H9 (cell line): ENCODE measurements at places on chromosomes 3 and 15.
A peak's percentile ranks its signal among the peaks of the same experiment; 100 is the strongest.

GRCh38 chr15:84082739-84083138 lies 152.8 kb upstream of the GOLGA6L4 start:
- H3K4me1 ChIP-seq = no peaks in the 10 kb centered on the region
- no peaks in the 10 kb centered on the region; the same call in 2 of the 3 replicates for H3K36me3 ChIP-seq
- DNase-seq = no peak
- no peak overlapping the region for H3K4me3 ChIP-seq
- no peak overlapping the region for H3K27ac ChIP-seq
- H3K27me3 ChIP-seq = no peaks in the 10 kb centered on the region

DNA sequence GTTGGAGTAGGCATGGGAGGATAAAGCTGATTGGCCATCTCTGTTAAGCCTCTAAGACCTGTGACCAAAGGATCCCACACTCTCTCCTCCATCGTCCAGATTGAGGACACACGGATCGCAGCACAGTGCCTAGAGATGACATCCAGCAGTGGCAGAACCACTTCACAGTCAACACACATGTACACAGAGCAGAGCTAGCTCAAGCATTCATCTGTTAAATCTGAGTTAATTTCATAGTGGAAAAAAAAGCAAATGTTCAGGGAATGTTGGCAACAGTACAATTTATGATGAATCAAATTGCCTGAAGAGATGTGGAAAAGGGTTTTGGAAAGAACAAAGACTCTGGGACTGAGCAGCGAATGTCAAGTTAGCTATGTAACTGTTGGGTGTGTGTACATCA lies 108.1 kb upstream of the PLAAT1 start:
- no peak for DNase-seq
- no peaks in the 10 kb centered on the region for H3K36me3 ChIP-seq
- no peaks in the 10 kb centered on the region for H3K4me1 ChIP-seq
- H3K4me3 ChIP-seq = no peak overlapping the region

DNA sequence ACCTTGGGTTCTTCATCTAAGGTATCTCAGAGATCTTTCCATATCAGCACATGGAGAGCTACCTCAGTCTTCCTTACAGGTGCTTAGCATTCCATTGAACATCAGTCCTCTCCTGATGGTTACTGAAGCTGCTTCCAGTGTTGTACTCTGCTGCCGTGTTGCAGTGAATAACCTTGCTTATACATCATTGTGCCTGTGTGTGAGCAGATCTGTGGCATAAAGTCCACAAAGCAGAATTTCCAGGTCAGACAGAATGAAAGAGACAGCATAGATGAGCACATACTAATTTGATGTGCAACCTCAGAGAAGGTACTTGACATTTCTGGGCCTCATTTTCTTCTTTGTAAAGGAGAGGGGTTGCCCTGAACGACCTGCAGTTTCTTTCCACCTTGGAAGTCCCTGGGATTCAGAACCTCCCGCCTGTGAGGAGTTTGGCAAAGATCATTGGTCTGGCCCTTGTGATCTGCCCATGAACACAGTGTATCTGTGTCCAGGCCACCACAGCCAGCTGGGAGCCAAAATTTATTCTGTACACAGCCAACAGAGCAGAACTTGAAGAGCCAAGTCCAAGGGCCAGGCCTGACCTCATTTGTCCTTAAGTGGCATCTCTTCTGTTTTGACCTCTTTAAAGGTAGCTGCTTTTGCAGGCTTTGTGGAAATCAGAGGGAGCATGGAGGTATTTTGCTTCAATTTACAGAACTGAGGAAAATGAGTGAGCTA lies 57.2 kb upstream of the SLC7A14 start:
- H3K4me1 ChIP-seq = no peaks in the 10 kb centered on the region
- no peak for DNase-seq
- H3K27me3 ChIP-seq = no peaks in the 10 kb centered on the region
- no peaks in the 10 kb centered on the region for H3K36me3 ChIP-seq
- no peak overlapping the region for H3K4me3 ChIP-seq

GRCh38 chr3:153503873-153504272 lies 341.8 kb downstream of the RAP2B start:
- H3K27me3 ChIP-seq = no peaks in the 10 kb centered on the region
- H3K36me3 ChIP-seq = no peaks in the 10 kb centered on the region
- no peak for DNase-seq

- no peaks in the 10 kb centered on the region for H3K27me3 ChIP-seq
- H3K4me1 ChIP-seq = no peaks in the 10 kb centered on the region
- no peak for DNase-seq
- no peak overlapping the region for H3K27ac ChIP-seq
- H3K4me3 ChIP-seq = peak overlapping the region; percentile 48; the same call in 2 of the 3 replicates
These were observed 3.3 kb downstream of the PPP4R2 start for GRCh38 chr3:72999951-73000350.

DNA sequence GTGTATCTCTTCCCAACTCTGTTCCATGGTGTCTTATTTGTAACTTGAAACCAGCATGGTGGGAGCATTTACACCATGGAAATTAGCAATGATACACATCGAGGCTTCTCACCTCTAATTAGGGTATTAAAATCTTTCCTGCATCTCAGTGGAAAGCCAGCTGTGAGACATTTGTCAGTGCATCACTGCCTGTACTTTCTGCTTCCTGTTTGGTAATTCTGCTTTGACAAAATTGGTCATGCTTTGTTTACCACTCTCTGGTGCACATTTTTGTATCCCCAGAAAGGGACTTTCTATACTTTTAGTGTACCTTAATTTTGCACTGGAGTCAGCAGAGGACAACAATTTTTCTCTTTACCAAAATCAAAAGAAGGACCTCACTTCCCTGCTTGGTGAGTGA lies 402.1 kb downstream of the PDCD6IP start:
- H3K36me3 ChIP-seq = no peaks in the 10 kb centered on the region
- H3K27ac ChIP-seq = no peak overlapping the region
- H3K4me3 ChIP-seq = no peak overlapping the region
- H3K27me3 ChIP-seq = no peaks in the 10 kb centered on the region
- no peak for DNase-seq

GRCh38 chr15:27214961-27215360 lies 244.0 kb downstream of the GABRG3 start:
- H3K27me3 ChIP-seq = no peaks in the 10 kb centered on the region
- H3K36me3 ChIP-seq = no peaks in the 10 kb centered on the region
- no peaks in the 10 kb centered on the region for H3K4me1 ChIP-seq
- H3K4me3 ChIP-seq = no peak overlapping the region
- no peak for DNase-seq

DNA sequence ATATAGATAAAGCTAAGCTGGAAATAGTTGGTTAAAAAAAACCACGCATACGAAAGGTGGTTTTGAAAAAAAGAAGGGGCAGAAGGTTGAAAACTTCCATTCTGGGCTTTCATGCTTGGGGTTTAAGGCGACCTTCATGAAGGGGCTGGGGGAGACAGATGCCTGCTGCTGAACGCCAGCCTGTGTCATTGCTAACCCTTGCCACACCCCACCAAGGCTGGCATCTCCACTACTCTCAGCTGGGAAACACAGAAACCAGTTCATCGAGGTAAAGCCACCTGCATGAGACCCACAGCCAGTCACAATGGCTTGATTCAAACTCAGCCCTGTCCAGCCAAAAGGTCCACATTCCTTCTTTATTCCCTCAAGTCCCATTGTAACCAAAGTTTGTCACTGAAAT lies 78.7 kb downstream of the ADAMTS17 start:
- H3K27me3 ChIP-seq = no peaks in the 10 kb centered on the region
- peaks cover 6% of the 10 kb centered on the region for H3K36me3 ChIP-seq
- H3K4me1 ChIP-seq = no peaks in the 10 kb centered on the region
- no peak overlapping the region for H3K27ac ChIP-seq
- DNase-seq = no peak
- no peak overlapping the region for H3K4me3 ChIP-seq

- H3K36me3 ChIP-seq = no peaks in the 10 kb centered on the region
- H3K4me1 ChIP-seq = no peaks in the 10 kb centered on the region; the same call in 1 of the 2 replicates
- no peaks in the 10 kb centered on the region; the same call in 1 of the 2 replicates for H3K27me3 ChIP-seq
- H3K27ac ChIP-seq = no peak overlapping the region
- no peak for DNase-seq
These were observed 204.7 kb downstream of the SV2B start for GRCh38 chr15:91304786-91305185.

DNA sequence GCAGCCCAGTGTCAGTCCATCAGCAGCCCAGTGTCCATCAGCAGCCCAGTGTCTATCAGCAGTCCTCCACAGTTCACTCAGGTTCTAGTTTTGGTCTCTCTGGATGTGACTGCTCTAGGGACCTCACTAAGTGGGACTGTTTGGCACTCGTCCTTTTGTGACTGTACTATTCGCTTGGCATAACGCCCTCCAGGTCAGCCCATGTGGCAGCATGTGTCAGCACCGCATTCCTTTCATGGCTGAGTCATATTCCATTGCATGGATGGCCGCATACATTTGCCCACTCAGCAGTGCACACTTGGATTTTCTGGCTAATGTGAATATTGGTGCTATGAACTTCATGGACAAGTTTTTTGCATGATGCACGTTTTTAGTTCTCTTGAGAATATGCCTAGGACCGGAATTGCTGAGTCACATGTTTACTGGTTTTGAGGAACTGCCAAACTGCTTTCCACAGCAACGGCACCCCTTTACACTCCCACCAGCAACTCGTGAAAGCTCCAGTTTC lies 16.4 kb downstream of the CHST13 start:
- H3K4me3 ChIP-seq = no peak overlapping the region
- peak; percentile 15 for DNase-seq
- no peaks in the 10 kb centered on the region for H3K36me3 ChIP-seq

GRCh38 chr3:162217647-162218046 lies 721.0 kb downstream of the OTOL1 start:
- H3K4me3 ChIP-seq = no peak overlapping the region
- no peaks in the 10 kb centered on the region for H3K27me3 ChIP-seq
- no peak overlapping the region for H3K27ac ChIP-seq
- DNase-seq = no peak

GRCh38 chr3:58471025-58471887 lies 20.6 kb upstream of the KCTD6 start:
- no peaks in the 10 kb centered on the region for H3K36me3 ChIP-seq
- peaks cover 6% of the 10 kb centered on the region for H3K4me1 ChIP-seq
- no peak overlapping the region for H3K4me3 ChIP-seq
- no peaks in the 10 kb centered on the region for H3K27me3 ChIP-seq
- H3K27ac ChIP-seq = no peak overlapping the region
- DNase-seq = no peak

GRCh38 chr3:75294124-75294523 lies 370.0 kb upstream of the FRG2C start:
- DNase-seq = peak; percentile 57
- no peak overlapping the region for H3K4me3 ChIP-seq
- no peaks in the 10 kb centered on the region for H3K27me3 ChIP-seq

DNA sequence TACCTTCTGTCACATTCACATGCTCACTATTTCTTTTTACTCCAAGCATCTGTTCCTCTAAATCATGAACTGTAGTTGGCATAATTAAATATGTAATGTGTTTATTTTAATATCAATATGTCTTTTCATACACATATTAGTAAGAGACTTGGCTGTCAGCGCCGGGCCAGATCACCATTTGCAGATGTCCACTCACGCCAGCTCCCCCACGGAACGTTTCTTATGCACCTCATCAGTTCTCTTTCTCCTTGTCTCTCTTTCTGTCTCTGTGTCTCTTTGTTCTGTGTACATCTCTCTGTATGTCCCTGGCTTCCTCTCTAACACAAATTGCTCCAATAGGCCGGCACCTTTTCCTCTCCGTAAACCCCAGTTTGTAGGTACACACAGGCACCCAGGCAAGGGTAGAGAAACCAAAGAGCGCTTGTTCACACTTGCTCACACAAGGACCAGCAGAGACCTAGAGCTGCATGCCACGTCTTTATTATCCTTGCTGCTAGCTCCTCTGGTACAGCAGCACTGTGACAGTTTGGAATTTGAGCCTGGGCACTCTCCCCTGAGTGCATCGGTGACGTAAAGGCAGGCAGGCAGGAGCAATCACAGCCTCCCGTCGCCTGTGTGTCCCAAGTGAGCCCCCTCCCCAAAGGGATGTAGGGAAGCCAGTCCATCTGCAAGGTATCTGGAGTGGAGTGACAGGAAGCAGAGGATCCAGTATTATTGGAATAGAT lies 40.4 kb downstream of the CACNA1D start:
- H3K4me1 ChIP-seq = peaks cover 8% of the 10 kb centered on the region; the same call in 1 of the 2 replicates
- no peak overlapping the region for H3K27ac ChIP-seq
- no peaks in the 10 kb centered on the region for H3K36me3 ChIP-seq
- no peak overlapping the region for H3K4me3 ChIP-seq
- H3K27me3 ChIP-seq = no peaks in the 10 kb centered on the region

DNA sequence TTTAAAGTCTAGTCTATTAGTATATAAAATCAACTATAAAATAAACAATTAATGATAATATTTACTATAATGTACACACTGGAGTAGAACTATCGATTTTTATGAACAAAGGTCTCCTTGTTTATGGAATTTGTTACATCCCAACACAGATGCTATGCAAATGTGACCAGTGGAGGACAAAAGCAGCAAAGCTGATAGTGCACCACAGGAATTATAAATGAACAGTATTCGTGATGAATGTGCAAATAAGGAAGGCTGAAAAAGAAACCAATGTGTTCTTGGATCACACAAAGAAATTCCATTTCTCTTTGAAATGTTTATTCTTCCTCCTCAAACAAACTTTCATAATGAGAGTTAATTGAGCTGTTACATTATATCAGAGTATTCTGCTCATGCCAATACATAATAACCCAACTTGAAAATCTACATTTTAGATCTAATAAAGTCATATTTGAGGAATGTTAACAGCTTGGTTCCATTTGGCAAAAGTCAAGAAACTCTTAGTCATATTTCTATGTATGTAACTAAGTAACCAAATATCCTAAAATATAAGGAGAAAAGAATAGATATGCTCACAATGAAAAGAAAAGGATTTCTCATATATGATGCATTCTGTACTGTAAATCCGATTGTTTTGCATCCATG lies 79.3 kb downstream of the NEK10 start:
- H3K4me3 ChIP-seq = no peak overlapping the region
- no peak for DNase-seq
- H3K27me3 ChIP-seq = no peaks in the 10 kb centered on the region
- no peak overlapping the region for H3K27ac ChIP-seq
- no peaks in the 10 kb centered on the region for H3K4me1 ChIP-seq
- no peaks in the 10 kb centered on the region for H3K36me3 ChIP-seq

- no peaks in the 10 kb centered on the region for H3K36me3 ChIP-seq
- no peak overlapping the region for H3K4me3 ChIP-seq
- H3K27ac ChIP-seq = no peak overlapping the region
- H3K27me3 ChIP-seq = no peaks in the 10 kb centered on the region
- H3K4me1 ChIP-seq = no peaks in the 10 kb centered on the region
These were observed 1396.5 kb downstream of the OTOL1 start for GRCh38 chr3:162892921-162893793.
